CD4-positive, alpha-beta T cell treated with Interleukin-4 for 4 hours (primary cell): ENCODE measurements at places on chromosomes 2 and 18.

DNA sequence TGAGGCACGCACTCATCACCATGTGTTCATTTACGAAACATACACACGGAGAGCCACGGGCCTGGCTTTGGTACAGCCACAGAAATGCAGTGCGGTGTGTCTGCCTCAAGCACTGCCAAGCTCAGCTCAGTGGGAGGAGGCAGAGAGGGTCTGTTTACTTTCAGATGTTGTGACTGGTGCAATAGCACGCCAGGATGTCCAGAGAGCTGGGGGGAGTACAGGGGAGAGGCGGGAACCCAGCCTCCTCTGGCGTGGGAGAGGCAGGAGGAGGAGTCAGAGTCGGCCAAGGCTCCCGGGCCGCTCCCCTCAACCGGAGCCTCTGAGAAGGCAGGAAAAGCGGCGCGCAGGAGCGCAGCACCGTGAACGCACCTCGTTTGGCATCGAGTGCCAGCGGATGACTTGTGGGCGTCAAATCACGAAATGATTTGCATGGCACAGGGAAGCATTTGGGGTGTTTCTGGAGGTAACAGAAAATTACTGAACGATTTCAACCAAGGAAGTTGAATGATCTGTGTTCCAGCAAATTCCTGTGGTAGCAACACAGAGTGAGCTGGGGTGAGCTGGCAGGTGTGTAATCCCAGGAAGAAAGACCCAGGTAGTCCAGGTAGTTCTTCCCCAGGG is 143.0 kb downstream of the ZNF516 start:
- DNase-seq = no peak

GRCh38 chr2:190468814-190469569 is 60.8 kb downstream of the MFSD6 start:
- DNase-seq = no peak

GRCh38 chr18:26639149-26639548 is 90.8 kb upstream of the KCTD1 start:
- DNase-seq = no peak

DNA sequence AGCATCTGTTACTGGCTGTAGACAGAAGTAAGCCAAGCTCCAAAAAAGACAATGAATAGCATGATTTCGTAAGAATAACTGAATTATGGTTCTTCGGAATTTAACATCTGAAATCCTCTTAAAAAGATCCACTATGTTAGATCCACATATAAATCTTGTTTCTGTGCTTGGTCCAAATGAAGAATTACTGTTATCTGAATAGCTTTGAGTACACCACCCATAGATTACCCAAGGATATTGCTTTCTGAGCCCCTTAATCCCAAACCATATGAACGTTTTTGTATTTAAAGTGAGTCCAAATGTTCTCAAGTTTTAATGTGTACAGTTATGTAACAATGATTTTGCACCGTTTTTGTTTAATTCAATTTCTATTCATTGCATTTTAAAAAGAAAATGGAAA is 124.9 kb downstream of the DSC3 start:
- no peak for DNase-seq

DNA sequence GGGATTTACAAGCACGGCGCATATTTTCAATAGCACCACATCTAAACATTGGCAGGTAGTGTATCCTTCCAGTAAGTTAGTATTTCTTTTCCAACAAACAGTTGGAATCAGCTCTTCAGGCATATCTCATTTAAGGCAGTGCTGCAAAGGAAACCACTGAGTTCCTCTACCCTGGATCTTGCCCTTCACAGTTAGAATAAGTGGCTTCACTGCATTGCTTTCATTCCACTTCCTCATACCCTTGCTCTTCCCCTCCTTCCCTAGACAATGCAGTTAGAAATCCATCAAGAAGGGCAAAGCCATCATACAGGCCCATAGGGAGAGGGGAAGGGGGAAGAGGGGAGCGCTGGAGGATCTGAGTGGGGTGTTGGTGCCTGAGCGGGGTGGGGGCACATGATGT is 173.7 kb downstream of the FBXO15 start:
- no peak for DNase-seq

- DNase-seq = no peak
These were observed 7.8 kb downstream of the DOK6 start for GRCh38 chr18:69408522-69408921.

DNA sequence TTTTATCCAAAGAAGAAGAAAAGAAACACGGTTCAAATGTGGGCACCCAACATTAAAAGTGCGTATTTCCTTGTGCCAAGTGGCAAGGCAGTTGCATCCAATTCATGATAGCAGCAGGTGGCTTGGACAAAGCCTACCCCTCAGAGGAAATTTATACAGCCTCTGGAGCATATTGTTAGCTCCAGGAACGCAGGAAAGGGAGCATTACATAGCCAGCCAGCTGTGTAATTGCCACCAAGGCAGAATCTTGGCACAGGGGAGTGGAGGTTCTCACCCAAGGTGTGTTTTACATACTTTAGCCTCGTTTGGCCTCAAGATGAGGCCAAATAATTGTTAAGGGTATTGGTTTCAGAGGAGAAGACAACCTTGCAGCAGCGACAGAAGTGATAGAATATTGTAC is 526.9 kb downstream of the TMEM182 start:
- DNase-seq = no peak

GRCh38 chr2:112869258-112869842 is 32.8 kb upstream of the IL1B start:
- DNase-seq = peak; percentile 32

GRCh38 chr18:75065251-75066000 is 143.5 kb downstream of the PTGR3 start:
- no peak for DNase-seq

GRCh38 chr2:202495230-202495604 is 119.1 kb downstream of the BMPR2 start:
- no peak for DNase-seq

DNA sequence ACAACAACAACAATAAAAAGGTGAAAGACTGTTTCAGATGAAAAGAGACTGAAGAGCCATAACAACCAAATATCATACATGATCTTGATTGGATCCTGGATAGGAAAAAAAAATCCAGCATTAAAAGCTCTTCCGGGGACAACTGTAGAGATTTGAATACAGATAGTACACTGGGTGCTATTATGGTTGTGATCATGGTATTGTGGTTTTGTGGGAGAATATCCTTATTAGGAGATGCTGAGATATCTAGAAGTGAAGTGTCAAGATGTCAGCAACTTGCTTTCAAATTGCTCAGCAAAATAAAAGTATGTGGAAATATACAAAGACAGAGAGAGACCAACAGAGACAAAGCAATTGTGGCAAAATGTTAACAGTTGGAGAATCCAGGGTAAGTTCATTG is 15.5 kb upstream of the SPATA3 start:
- DNase-seq = peak; percentile 20
